ENCODE measurements at places on chromosomes 4 and X.

DNA sequence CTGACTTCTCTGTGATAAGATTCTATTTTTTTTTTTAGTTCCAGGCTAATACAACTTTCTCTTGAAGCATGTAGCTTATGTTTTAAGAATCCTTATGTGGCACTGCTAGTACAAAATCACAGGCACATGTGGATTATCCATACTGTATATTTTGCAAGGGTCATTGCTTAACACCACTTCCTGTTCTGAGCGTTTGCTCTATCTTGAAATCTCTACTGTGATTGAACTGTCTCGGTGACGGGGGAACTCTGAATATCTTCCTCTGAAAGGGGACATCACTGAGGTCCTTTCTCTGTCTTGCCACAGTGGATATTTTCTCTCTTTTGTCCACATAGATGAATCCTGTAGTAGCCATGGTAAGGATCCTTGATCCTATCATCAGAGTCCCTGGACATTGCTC, 2.1 kb upstream of the WFS1 start:
- DNase-seq: no peak
- no peak overlapping the region for H3K27ac ChIP-seq
- H3K36me3 ChIP-seq: no peaks in the 10 kb centered on the region

DNA sequence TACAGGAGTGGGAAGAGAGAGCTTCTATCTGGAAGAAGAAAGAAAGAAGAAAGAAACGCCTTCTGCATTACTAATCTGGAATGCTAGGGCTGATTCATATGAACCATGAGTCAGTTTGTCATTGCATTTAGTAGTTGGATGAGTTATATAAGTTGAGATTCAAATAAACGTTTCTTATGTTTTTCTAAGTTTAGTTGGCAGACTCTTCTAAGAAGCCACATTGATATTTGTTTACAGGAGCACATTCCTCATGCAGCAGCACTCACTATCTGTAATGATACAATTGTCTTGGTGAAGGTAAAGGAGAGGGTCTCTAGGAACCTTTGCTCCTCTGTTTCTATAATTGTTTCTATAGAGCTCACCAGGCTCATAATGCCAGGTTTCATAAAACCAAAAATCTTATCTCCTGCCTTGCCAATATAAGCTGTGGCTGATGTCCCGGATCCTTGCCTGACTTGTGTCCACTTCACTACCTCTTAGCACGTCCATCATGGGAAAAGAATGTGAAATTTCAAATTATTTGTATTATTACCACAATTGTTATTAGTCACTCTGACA, 39.5 kb downstream of the HOPX start:
- peak overlapping the region; percentile 40 for H3K27ac ChIP-seq
- H3K27me3 ChIP-seq: no peaks in the 10 kb centered on the region
- peaks cover 17% of the 10 kb centered on the region for H3K4me1 ChIP-seq
- H3K36me3 ChIP-seq: no peaks in the 10 kb centered on the region

DNA sequence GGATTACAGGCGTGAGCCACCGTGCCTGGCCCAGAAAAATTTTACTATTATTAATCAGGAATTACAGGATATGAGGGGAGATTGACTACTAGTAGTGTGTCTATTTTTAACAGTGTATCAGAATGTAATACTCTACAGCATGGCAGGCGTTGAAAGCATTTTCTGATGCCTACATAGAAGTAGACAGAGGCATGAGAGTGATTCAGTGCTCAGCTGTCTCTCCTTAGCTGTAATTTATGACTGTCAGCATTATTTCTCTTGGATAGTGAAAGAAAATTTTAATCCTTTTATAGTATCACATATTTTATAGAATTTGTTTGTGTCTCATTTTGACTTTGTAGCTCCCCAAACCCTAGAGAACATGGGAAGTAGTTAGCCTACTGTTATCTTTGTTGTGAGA, 20.7 kb downstream of the ARHGAP24 start:
- no peak overlapping the region for H3K4me3 ChIP-seq
- no peak overlapping the region for H3K27ac ChIP-seq
- no peaks in the 10 kb centered on the region for H3K36me3 ChIP-seq

DNA sequence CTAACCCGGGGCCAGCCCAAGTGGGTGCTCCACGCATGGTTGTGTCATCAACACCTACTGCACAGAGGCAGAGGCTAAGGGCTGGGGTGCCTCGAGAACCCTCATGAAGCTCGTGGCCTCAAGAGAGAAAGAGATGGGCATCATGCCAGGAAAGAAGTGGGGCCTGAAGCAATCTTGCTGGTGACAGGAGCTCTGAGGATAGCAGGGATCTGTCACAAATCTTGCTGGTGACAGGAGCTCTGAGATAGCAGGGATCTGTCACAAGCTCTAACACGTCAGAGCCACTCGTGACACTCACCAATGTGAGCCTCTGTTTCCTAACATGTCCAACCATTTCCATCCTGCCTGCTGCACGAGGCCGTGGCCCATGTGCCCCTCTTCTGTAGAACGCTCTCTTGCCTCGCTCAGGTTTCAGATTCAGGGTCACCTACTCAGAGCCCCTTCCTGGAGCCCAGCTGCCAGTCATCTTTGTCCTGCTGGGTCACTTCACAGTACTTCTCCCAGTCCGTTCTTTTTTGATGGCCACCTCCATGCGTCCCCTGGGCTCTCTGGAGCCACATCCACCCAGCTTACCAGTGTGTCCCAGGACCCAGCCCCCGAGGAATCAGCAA, 21.1 kb downstream of the PNMA6E start:
- DNase-seq: no peak
- no peak overlapping the region for H3K27ac ChIP-seq
- no peaks in the 10 kb centered on the region for H3K27me3 ChIP-seq

- no peaks in the 10 kb centered on the region for H3K27me3 ChIP-seq
- H3K27ac ChIP-seq: peak within 1 kb of the TSS; percentile 94
- no peaks in the 10 kb centered on the region for H3K36me3 ChIP-seq
- no peak for DNase-seq
- H3K4me1 ChIP-seq: peaks cover 20% of the 10 kb centered on the region
Observed at GRCh38 chr4:57109847-57110639, at the start of gene IGFBP7. Gene IGFBP7 (minus strand): TSS chr4:57110385. CDS start chr4:57110351, 34 bp downstream.

DNA sequence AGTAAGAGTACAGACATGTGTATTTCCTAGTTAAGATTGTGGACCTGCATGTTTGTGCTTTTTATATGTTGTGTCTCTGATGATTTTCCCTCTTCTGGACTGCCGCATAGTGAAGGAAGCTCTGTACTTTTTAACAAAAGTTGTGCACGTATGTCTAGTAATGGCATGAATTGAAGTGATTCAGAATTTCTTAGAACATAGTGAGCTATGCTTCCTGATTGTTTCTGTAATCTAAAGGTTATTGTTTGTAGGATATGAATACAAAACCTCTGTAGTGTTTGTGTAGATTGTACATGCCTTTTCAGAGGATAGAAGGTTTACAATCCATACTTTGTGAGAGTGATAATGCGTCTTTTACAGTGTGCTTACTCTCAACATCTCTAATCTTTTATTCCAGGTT, 37.0 kb upstream of the NUDT6 start:
- H3K4me1 ChIP-seq: no peaks in the 10 kb centered on the region
- H3K27ac ChIP-seq: no peak overlapping the region
- no peaks in the 10 kb centered on the region for H3K27me3 ChIP-seq
- peaks cover 3% of the 10 kb centered on the region for H3K36me3 ChIP-seq

DNA sequence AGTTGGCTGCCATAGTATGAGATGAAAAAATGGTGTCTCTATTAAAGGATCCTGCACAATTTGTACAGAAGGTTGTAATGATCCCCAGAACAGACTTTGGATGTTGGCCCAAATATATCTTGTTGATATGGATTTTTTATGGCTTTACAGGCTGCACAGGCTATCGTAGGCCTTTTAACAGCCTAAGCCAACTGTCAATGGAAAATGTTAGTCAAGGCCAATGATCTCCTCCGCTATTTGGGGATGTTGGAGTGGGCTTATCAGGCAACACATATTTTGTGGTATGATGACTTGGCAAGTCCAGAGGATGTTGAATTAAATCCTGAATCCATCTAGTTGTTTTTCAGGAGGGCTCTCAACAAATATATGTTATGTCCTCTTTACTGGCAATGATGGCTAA, 42.1 kb downstream of the ZCCHC13 start:
- H3K4me1 ChIP-seq: no peaks in the 10 kb centered on the region
- H3K27me3 ChIP-seq: no peaks in the 10 kb centered on the region
- no peaks in the 10 kb centered on the region for H3K36me3 ChIP-seq
- no peak for DNase-seq
- H3K27ac ChIP-seq: no peak overlapping the region

DNA sequence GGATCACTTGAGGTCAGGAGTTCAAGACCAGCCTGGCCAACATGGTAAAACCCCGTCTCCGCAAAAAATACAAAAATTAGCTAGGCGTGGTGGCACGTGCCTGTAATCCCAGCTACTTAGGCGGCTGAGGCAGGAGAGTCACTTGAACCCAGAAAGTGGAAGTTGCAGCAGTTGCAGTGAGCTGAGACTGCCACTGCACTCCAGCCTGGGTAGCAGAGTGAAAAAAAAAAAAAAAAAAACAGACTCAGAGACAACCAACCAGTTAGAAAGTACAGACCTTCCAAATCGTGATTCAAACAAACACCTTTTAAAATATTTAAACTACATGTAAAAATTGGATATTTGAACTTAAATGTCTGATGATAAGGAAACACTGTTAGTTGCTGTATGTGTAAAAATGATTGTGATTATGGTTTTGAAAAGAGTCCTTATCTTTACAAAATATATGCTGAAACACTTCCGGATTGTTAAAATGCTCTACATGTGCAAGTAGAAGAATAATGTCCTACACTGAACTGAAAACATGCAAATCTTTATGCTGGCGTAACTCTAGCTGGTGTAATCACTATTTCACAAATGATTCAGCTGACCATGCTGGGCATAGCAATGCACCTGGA, 37.8 kb downstream of the SH3KBP1 start:
- no peaks in the 10 kb centered on the region for H3K4me1 ChIP-seq
- no peaks in the 10 kb centered on the region for H3K36me3 ChIP-seq
- H3K27me3 ChIP-seq: no peaks in the 10 kb centered on the region
- H3K27ac ChIP-seq: no peak overlapping the region

DNA sequence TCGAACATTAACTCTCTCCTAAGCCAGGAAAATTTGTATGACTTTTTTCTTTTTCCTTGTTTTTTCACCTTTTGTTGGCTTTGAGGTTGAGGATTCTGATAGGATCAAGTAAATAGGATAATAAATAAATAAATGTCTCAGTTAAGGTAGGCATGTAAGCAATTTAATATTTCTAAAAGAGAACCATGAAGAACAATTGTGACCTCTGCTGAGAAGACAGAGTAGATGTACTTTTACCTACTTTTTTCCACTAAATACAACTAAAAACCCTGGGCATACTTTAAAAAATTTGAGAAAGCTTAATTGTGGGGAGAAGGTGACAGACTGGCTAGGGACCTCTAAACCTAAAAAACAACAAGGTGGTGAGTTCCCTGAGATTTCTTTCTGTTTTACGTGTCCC, 31.6 kb upstream of the CLNK start:
- H3K36me3 ChIP-seq: no peaks in the 10 kb centered on the region
- no peaks in the 10 kb centered on the region for H3K4me1 ChIP-seq
- no peak overlapping the region for H3K4me3 ChIP-seq

GRCh38 chrX:44747969-44748368, 95.9 kb upstream of the DUSP21 start:
- no peak for DNase-seq
- H3K36me3 ChIP-seq: no peaks in the 10 kb centered on the region
- no peaks in the 10 kb centered on the region for H3K27me3 ChIP-seq
- H3K4me3 ChIP-seq: no peak overlapping the region
- H3K4me1 ChIP-seq: no peaks in the 10 kb centered on the region
- no peak overlapping the region for H3K27ac ChIP-seq

GRCh38 chrX:44042116-44042515, 68.9 kb upstream of the NDP start:
- no peak overlapping the region for H3K27ac ChIP-seq
- no peaks in the 10 kb centered on the region for H3K27me3 ChIP-seq
- DNase-seq: no peak
- H3K36me3 ChIP-seq: no peaks in the 10 kb centered on the region
- H3K4me1 ChIP-seq: no peaks in the 10 kb centered on the region

- no peaks in the 10 kb centered on the region for H3K36me3 ChIP-seq
- no peaks in the 10 kb centered on the region for H3K27me3 ChIP-seq
- peak overlapping the region; percentile 91 for H3K27ac ChIP-seq
- DNase-seq: peak; percentile 77
- peak overlapping the region; percentile 59 for H3K4me3 ChIP-seq
Observed at GRCh38 chrX:150693725-150694574, 754 bp downstream of the MTMR1 start.

GRCh38 chr4:67575232-67576058, 16.9 kb downstream of the STAP1 start:
- no peak overlapping the region for H3K27ac ChIP-seq
- no peaks in the 10 kb centered on the region for H3K36me3 ChIP-seq
- no peaks in the 10 kb centered on the region for H3K27me3 ChIP-seq
- no peak overlapping the region for H3K4me3 ChIP-seq

- DNase-seq: no peak
- no peaks in the 10 kb centered on the region for H3K36me3 ChIP-seq
- H3K27ac ChIP-seq: no peak overlapping the region
- no peaks in the 10 kb centered on the region for H3K27me3 ChIP-seq
Observed at GRCh38 chrX:28549838-28550237, 37.4 kb upstream of the IL1RAPL1 start.

DNA sequence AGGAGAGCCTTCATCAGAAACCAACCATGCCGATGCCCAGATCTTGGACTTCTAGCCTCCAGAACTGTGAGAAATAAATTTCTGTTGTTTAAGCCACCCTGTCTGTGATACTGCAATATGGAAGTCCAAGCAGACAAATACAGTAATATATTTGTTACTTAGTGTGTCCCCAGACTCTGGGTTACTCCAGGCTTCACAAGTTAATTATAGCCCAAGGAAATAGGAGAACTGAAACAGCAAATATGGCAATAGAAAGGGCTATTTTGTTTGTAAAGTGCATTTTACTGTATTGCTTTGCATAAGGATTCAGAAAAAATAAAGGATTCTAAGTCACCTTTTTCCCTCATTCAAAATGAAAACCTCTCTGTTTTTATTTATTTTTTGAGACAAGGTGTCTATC, 15.7 kb downstream of the TIGD4 start:
- no peaks in the 10 kb centered on the region for H3K4me1 ChIP-seq
- H3K27me3 ChIP-seq: no peaks in the 10 kb centered on the region
- no peak overlapping the region for H3K27ac ChIP-seq
- no peaks in the 10 kb centered on the region for H3K36me3 ChIP-seq
- DNase-seq: no peak
- no peak overlapping the region for H3K4me3 ChIP-seq

DNA sequence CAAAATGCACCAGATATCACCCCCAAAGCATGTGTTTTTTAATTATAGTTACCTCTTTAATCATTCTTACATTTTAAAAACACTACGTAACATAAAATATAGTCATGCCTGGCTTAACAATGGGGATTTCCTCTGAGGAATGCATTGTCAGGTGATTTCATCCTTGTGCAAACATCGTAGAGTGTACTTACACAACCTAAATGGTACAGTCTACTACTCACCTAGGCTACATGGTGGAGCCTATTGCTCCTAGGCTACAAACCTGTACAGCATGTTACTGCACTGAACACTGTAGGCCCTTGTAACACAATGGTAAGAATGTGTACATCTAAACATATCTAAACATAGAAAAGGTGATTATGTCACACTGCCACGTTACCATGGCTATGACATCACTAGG, 208.6 kb downstream of the SPOCK3 start:
- H3K27ac ChIP-seq: no peak overlapping the region
- H3K4me1 ChIP-seq: peaks cover 2% of the 10 kb centered on the region
- no peak for DNase-seq
- no peaks in the 10 kb centered on the region for H3K27me3 ChIP-seq
- no peak overlapping the region for H3K4me3 ChIP-seq
